ENCODE measurements at places on chromosomes 3 and 15.

DNA sequence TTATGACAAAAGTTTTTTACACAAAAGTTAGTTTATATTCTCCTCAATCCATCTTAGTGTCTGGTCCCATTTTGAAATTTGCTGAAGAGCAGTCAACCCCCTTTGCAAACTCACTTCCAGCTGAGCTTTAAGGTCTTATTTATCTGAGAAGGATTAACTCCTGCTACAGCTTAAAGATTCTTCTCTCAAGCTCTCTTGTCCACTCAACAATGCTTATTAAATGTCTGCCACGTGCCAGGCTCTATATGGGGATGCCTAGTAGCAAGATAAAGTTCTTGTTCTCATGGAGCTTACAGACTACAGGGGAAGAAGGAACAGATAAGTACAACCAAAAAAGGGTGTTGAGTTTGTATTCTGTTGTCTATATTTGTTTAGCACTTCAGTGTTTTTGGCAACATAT lies 18.7 kb downstream of the TMPRSS7 start:
- no peak for DNase-seq
- peaks cover 16% of the 10 kb centered on the region for H3K4me1 ChIP-seq
- H3K27me3 ChIP-seq: peaks cover 19% of the 10 kb centered on the region
- H3K4me3 ChIP-seq: no peak overlapping the region
- H3K27ac ChIP-seq: no peak overlapping the region
- no peaks in the 10 kb centered on the region for H3K36me3 ChIP-seq

- no peak overlapping the region for H3K27ac ChIP-seq
- no peaks in the 10 kb centered on the region for H3K27me3 ChIP-seq
- DNase-seq: peak; percentile 61
- H3K4me3 ChIP-seq: no peak overlapping the region
Observed at GRCh38 chr15:51775967-51776816, 24.8 kb downstream of the TMOD2 start.

- no peak for DNase-seq
- no peak overlapping the region for H3K27ac ChIP-seq
- H3K4me1 ChIP-seq: peaks cover 8% of the 10 kb centered on the region
- no peak overlapping the region for H3K4me3 ChIP-seq
Observed at GRCh38 chr3:16412192-16412800, 101.2 kb downstream of the RFTN1 start.

DNA sequence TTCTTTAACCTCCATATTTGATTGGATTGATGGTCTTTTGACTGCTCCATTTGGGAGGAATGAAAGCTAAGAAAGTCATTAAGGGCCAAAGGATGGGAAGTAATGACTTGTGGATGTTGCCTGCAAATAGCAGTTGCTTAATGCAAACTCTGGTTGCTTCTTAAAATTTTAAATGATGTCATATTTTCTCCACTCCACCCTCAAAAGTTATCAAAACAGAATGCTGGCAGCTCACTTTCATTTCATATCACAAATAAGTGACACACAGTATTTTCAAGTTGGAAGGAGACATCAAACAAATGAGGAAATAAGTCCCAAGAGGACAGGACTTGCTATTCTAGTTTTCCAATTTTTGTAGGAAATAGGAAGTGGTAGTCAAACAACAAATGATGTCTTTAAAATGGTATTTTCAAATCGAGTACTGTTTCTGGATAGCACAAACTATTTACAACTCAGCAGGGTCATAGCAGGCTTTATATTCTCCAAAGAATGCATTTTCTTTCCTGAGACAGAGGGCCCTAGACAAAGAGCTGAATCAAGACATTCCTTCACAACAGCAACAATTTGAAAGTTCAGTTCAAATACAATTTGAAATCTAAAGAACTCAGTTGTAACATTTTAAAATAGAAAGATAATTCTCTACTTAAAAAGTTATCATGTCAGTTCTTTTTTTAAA lies 165.1 kb upstream of the UBE2E1 start:
- H3K4me3 ChIP-seq: no peak overlapping the region
- H3K4me1 ChIP-seq: no peaks in the 10 kb centered on the region
- H3K36me3 ChIP-seq: no peaks in the 10 kb centered on the region

- no peaks in the 10 kb centered on the region for H3K4me1 ChIP-seq
- no peak overlapping the region for H3K4me3 ChIP-seq
- no peak for DNase-seq
- H3K36me3 ChIP-seq: peaks cover 17% of the 10 kb centered on the region
- H3K27ac ChIP-seq: no peak overlapping the region
- no peaks in the 10 kb centered on the region for H3K27me3 ChIP-seq
Observed at GRCh38 chr3:113431811-113432210, 9.5 kb downstream of the CFAP44 start.

- peaks cover 35% of the 10 kb centered on the region for H3K27me3 ChIP-seq
- no peak for DNase-seq
- no peak overlapping the region for H3K27ac ChIP-seq
- H3K36me3 ChIP-seq: no peaks in the 10 kb centered on the region
Observed at GRCh38 chr3:32865383-32865782, 47.6 kb downstream of the TRIM71 start.

GRCh38 chr3:130849091-130849552 lies 44.8 kb upstream of the ATP2C1 start:
- no peaks in the 10 kb centered on the region for H3K36me3 ChIP-seq
- H3K4me3 ChIP-seq: no peak overlapping the region

- H3K27me3 ChIP-seq: no peaks in the 10 kb centered on the region
- peaks cover 1% of the 10 kb centered on the region for H3K36me3 ChIP-seq
- H3K4me3 ChIP-seq: no peak overlapping the region
Observed at GRCh38 chr3:7867587-7867986, 634.0 kb upstream of the LMCD1 start.

DNA sequence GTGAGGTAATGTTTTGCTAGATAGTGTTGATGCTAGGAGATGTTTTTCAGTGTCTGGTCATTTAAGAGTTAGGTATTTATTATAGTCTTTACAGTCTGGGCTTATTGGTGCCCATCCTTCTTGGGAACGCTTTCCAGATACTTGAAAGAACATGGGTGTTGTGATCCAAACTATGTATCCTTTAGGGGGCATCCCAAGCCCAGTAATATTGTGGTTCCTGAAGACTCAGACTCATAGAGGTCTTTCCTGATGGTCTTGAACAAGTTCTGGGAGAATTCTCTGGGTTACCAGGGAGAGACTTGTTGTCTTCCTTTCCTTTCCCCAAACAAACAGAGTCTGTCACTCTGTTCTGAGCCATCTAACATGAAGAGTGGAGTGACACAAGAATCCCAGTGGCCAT lies 99.7 kb upstream of the LRRC3B start:
- no peak overlapping the region for H3K4me3 ChIP-seq
- no peaks in the 10 kb centered on the region for H3K27me3 ChIP-seq
- H3K36me3 ChIP-seq: no peaks in the 10 kb centered on the region

DNA sequence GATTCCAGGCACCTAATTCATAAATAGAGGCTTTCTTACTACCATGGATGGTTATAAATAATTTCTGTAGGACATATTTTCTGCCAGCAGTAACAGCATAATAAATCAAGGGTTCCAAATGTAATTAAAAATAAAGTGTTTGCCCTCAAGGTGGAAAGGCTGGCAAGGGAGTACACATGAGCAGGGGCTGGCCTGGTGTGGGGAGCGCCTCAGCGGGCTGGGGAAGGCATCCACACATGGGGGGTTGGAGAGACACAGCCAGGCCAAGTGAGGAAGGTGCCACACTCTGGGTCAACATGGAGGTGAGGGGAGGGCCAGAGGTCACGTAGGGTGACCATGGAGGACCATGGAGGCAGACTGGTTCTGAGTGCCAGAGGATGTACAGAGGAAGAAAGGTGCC lies 65.8 kb upstream of the OCA2 start:
- no peak for DNase-seq
- peaks cover 3% of the 10 kb centered on the region for H3K4me1 ChIP-seq
- H3K27me3 ChIP-seq: no peaks in the 10 kb centered on the region
- peak overlapping the region; percentile 33 for H3K27ac ChIP-seq

- no peaks in the 10 kb centered on the region for H3K36me3 ChIP-seq
- H3K27ac ChIP-seq: no peak overlapping the region
- no peak overlapping the region for H3K4me3 ChIP-seq
- H3K4me1 ChIP-seq: no peaks in the 10 kb centered on the region
Observed at GRCh38 chr15:78392430-78392829, 45.6 kb upstream of the IREB2 start.

GRCh38 chr3:112364291-112364690 lies 31.3 kb downstream of the CD200 start:
- peaks cover 41% of the 10 kb centered on the region for H3K4me1 ChIP-seq
- no peak for DNase-seq
- peak overlapping the region; percentile 51 for H3K4me3 ChIP-seq
- no peaks in the 10 kb centered on the region for H3K27me3 ChIP-seq
- peak overlapping the region; percentile 90 for H3K27ac ChIP-seq

- no peak for DNase-seq
- no peaks in the 10 kb centered on the region for H3K27me3 ChIP-seq
- H3K4me3 ChIP-seq: no peak overlapping the region
- no peak overlapping the region for H3K27ac ChIP-seq
- peaks cover 14% of the 10 kb centered on the region for H3K36me3 ChIP-seq
Observed at GRCh38 chr3:136516095-136516494, 236.1 kb downstream of the STAG1 start.

GRCh38 chr3:24154013-24154695 lies 209.1 kb downstream of the NR1D2 start:
- H3K4me1 ChIP-seq: peaks cover 13% of the 10 kb centered on the region
- no peaks in the 10 kb centered on the region for H3K36me3 ChIP-seq
- no peak for DNase-seq
- no peak overlapping the region for H3K27ac ChIP-seq
- no peaks in the 10 kb centered on the region for H3K27me3 ChIP-seq
- no peak overlapping the region for H3K4me3 ChIP-seq

DNA sequence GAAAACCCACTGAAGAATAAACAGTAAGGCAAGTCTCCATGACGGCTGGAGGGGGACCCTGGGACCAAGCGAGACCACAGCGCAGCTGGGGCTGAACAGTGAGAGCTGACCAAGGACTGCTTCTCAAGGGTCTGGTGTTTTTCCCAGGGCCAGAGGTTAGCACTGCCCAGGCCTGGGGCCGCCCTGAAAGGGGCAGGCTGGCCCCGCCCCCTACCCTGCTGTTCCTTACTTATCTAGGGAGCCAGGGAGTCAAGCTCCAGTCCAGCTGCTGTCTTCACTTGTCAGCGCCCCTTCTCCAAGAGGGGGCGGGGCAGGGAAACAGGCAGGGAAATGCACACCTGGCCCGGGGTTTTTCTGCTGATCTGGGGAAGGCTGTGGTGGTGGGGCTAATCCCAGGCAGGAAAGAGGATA lies 51.6 kb upstream of the HACD2 start:
- no peaks in the 10 kb centered on the region for H3K4me1 ChIP-seq
- H3K27me3 ChIP-seq: no peaks in the 10 kb centered on the region
- H3K27ac ChIP-seq: no peak overlapping the region
- H3K4me3 ChIP-seq: no peak overlapping the region
- no peaks in the 10 kb centered on the region for H3K36me3 ChIP-seq

- no peaks in the 10 kb centered on the region for H3K36me3 ChIP-seq
- H3K4me1 ChIP-seq: no peaks in the 10 kb centered on the region
- no peak for DNase-seq
- no peak overlapping the region for H3K27ac ChIP-seq
- H3K27me3 ChIP-seq: peaks cover 32% of the 10 kb centered on the region
Observed at GRCh38 chr15:39908186-39908585, 11.9 kb downstream of the GPR176 start.

GRCh38 chr3:138724443-138724842 lies 110.3 kb downstream of the PIK3CB start:
- no peak for DNase-seq
- H3K4me1 ChIP-seq: peaks cover 24% of the 10 kb centered on the region
- H3K27ac ChIP-seq: no peak overlapping the region
- no peak overlapping the region for H3K4me3 ChIP-seq

- H3K27me3 ChIP-seq: no peaks in the 10 kb centered on the region
- DNase-seq: no peak
- no peak overlapping the region for H3K4me3 ChIP-seq
Observed at GRCh38 chr3:26350853-26351252, 271.7 kb upstream of the LRRC3B start.

- no peak overlapping the region for H3K4me3 ChIP-seq
- no peak overlapping the region for H3K27ac ChIP-seq
- H3K36me3 ChIP-seq: peaks cover 19% of the 10 kb centered on the region
- no peaks in the 10 kb centered on the region for H3K4me1 ChIP-seq
- H3K27me3 ChIP-seq: no peaks in the 10 kb centered on the region
Observed at GRCh38 chr3:8900869-8901268, 62.4 kb downstream of the RAD18 start.

DNA sequence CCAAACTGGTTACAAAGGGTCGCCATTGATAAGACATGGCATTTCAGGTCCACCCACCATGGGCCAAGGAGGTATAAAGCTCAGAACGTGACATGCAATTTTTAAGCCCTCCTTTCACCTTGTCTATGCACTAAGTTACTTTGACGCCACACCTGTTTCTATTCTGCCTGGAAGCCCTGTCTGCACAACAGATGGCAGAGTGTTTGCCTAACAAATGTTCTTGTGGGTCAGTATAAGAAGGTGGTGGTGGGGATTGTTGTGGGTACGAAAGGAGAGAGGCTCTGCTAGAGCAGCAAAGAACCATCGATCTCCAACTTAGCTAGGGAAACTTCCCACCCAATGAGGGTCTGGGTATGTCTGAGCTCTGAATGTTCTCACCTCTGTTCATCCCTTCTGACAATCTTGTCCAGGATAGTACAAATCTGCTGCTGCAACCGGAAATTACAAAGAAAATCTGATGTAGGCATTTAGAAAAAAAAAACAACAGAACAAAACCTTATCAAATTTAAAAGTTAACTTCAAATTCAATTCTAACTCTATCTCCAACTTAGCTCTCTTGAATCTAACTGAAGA lies 945.0 kb upstream of the CFAP20DC start:
- peak overlapping the region; percentile 51 for H3K27ac ChIP-seq
- H3K36me3 ChIP-seq: peaks cover 84% of the 10 kb centered on the region
- no peak for DNase-seq
- no peaks in the 10 kb centered on the region for H3K27me3 ChIP-seq
- H3K4me1 ChIP-seq: peaks cover 85% of the 10 kb centered on the region
- no peak overlapping the region for H3K4me3 ChIP-seq

DNA sequence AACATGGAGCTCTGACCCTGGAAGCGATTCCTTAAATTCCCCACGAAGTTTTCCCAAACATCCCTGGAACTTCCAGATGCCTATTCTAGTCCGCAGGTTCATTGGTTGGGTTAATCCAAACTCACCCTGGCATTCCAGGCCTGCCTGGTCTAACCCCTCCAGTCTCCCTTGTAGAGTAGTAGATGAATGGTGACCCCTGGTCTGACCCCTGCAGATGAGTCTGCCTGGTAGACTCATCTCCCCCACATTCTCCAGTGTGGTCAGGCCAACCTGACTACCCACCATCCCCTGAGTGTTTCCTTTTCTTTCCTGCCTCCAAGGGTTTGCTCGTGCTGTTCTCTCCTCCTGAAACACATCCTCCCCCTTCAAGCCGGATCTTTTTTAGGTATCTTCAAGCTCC lies 10.8 kb upstream of the HRH1 start:
- DNase-seq: no peak
- no peaks in the 10 kb centered on the region for H3K36me3 ChIP-seq
- peaks cover 41% of the 10 kb centered on the region for H3K27me3 ChIP-seq
- H3K4me1 ChIP-seq: peaks cover 24% of the 10 kb centered on the region
- H3K4me3 ChIP-seq: no peak overlapping the region

GRCh38 chr15:40257656-40258450 lies 19.0 kb downstream of the PAK6 start:
- peaks cover 6% of the 10 kb centered on the region for H3K4me1 ChIP-seq
- H3K4me3 ChIP-seq: no peak overlapping the region
- H3K27ac ChIP-seq: no peak overlapping the region
- peaks cover 68% of the 10 kb centered on the region for H3K27me3 ChIP-seq
- DNase-seq: no peak

Measured in activated naive CD4-positive, alpha-beta T cell treated with anti-CD3 and anti-CD28 coated beads, Interleukin-2, amount 10 ng/mL, durations not matched to agents 7 days and 5 days (primary cell).